T-cell (primary cell): ENCODE measurements at places on chromosomes 12 and 14. TPM values are rescaled to one million over a fixed set of nuclear protein-coding genes. Genes with fewer than 3 reads are reported as not detected.

Gene GARIN6
- not detected for total RNA-seq

Gene DEGS2
- 0.30 TPM for total RNA-seq

Gene KCNH5
- not detected for total RNA-seq

Gene PTCSC3
- not detected for total RNA-seq

DNA sequence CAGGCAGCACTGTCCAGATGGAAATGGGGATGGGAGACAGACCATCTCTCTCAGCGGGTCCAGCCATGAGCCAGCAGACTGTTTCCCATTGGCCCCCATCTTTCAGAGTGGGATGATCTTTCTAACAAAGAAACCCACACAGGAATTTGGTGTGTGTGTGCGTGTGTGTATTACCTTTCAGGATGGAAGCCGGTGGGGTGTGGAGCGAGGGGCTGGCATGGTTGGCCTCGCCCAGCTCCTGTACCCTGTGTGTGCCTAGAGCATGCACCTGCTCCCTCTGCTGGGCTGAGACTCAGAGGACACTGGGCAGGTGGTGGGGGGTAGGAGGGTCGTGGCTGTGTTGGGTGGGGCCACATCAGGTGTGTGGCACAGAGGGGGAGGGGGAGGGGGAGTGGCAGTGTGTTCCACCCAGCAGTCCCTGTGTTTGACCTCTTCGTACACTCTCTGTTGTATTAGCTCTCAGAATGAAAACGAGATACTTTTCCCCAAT is 33.0 kb upstream of the TSPAN9 start:
- H3K4me1 ChIP-seq = no peaks in the 10 kb centered on the region
- H3K27me3 ChIP-seq = no peaks in the 10 kb centered on the region
- no peak overlapping the region for H3K4me3 ChIP-seq
- no peak overlapping the region for H3K27ac ChIP-seq

DNA sequence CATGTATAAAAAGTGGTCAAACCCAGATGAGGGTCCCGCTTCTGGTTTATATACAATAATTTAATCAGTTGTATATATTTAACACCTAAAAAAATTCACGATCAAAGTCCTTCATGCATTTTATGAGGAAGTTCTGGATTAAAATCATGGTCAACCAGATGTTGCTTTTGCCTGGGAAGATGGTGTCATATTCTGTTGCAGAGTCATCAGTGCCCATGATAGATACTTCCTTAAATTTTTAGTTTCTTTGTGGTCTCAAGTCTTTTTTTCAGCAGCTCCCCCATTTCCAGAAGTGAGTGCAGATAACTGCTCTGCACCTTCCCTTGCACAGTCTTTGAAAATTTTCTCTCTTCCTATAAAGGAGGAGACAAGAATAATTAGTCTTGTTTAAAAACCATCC is 16.1 kb downstream of the ERP29 start:
- H3K36me3 ChIP-seq = peaks cover 46% of the 10 kb centered on the region
- H3K27ac ChIP-seq = no peak overlapping the region
- H3K27me3 ChIP-seq = no peaks in the 10 kb centered on the region
- H3K4me1 ChIP-seq = peaks cover 4% of the 10 kb centered on the region
- DNase-seq = no peak

GRCh38 chr12:89544681-89545184 is 18.9 kb upstream of the POC1B start:
- no peak overlapping the region for H3K4me3 ChIP-seq
- H3K27me3 ChIP-seq = no peaks in the 10 kb centered on the region
- H3K27ac ChIP-seq = no peak overlapping the region
- DNase-seq = no peak
- H3K36me3 ChIP-seq = no peaks in the 10 kb centered on the region
- peaks cover 2% of the 10 kb centered on the region for H3K4me1 ChIP-seq

DNA sequence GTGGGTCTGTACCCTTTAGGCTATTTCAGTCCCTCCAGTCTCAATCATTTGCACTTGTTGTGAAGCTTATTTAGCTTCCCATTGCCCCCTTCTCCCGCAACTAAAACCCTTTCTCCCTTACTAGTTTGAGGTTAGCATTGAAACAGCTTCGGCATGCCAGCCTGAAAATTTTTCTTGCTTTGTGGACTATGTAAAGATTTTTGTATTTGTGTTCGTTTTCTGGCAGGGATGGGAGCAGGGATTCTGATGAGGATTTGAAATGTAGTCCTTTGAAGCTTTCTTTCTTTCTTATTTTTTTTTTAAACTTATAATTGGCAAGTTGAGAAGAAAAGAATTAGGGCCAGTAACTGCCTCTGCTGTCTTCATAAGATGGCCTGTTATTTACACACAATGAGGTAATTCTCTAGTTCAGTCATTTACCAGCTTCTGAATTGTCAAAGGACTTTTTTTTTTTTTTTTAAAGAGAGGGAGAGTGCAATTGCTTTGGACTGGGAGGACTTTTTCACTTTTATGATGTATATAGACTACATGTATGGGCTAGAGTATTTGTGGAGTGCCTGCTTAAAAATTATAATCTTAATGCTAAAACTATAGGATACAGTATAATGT is 29.0 kb downstream of the PALS1 start:
- peaks cover 2% of the 10 kb centered on the region for H3K4me1 ChIP-seq
- no peak overlapping the region for H3K27ac ChIP-seq
- DNase-seq = no peak
- H3K27me3 ChIP-seq = no peaks in the 10 kb centered on the region

DNA sequence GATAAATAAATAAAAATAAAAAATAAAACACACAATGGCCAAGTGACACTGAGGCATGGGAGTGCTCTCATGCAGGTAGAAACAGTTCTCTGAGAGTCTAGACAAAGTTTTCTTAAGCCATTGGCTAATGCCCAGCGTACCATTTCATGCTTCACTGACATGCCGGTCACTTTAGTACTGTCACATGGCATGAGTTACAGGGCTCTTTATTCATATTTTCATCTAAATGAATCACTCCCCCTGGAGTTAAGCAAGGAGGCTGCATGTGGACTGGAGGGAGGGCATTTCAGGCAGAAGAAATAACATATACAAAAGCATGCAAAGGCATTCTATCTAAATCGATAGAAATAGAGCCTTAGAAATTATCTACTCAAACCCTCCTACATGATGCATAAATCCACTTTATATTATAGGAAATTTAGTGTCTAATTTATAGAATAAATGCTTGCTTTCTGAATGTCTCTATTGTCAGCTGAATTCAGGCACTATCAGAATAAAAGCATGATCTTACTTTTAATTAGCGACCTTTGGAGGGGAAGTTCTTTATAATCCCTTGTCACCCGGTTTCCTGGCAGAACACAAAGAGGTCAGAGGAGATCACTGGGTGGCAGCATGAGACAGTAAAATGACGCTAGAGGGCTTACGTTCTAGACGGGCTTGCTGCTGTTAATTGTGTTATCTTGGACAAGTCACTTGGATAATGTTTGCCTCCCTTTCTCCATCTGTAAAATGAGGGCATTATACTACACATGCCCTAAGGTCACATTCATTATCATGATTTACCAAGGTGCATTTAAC is 17.5 kb downstream of the DYRK4 start:
- no peaks in the 10 kb centered on the region for H3K4me1 ChIP-seq
- no peak overlapping the region for H3K4me3 ChIP-seq
- H3K27me3 ChIP-seq = no peaks in the 10 kb centered on the region
- no peak overlapping the region for H3K27ac ChIP-seq

DNA sequence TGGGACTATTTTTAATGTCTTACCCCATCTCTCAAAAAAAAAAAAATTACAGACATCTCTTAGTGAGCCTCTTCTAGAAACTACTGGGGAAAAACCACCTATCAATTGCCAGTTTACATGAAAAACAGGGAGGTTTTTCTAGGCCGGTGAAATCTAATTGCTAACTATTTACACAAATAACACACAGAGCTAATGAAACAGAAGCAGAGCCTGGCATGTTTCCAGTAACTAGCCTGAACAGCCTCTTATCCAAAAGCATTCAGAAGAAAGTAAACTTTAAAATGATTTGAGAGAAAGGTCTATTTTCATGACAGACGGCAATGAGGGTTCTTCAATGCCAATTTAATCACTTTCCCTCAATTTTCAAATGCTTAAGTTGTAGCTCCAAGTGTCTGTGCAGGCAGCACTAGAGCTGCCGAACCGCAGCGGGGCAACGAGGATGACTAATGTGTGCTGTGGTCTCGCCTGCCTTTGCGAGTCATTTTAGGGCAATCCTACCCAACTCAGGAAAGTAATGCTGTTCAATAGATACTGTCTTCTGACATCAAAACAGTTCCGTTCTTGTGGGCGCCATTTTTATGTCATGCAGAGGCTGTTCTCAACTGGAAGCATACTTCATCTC is 84.6 kb downstream of the SETD3 start:
- no peak overlapping the region for H3K27ac ChIP-seq
- peaks cover 2% of the 10 kb centered on the region for H3K4me1 ChIP-seq
- H3K4me3 ChIP-seq = no peak overlapping the region
- H3K36me3 ChIP-seq = peaks cover 15% of the 10 kb centered on the region
- peak; percentile 4 for DNase-seq

DNA sequence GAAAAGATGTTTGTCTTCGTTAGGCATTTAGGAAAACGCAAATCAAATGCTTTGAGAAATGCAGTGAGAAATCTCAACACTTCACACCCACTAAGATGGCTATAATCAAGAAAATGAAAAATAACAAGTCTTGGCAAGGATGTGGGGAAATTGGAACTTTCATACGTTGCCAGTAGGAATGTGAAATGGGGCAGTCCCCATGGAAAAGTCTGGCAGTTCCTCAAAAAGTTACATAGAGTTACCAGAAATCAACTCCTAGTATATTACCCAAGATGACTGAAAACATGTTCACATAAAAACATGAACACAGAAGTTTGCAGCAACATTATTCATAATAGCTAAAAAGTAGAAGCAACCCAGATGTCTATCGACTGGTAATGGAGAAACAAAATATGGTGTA is 41.5 kb upstream of the LRTM2 start:
- peaks cover 35% of the 10 kb centered on the region for H3K36me3 ChIP-seq
- H3K4me3 ChIP-seq = no peak overlapping the region
- DNase-seq = no peak

GRCh38 chr12:99486277-99486676 is 161.3 kb upstream of the GARIN6 start:
- H3K4me3 ChIP-seq = no peak overlapping the region
- no peaks in the 10 kb centered on the region for H3K36me3 ChIP-seq
- DNase-seq = no peak
- H3K27me3 ChIP-seq = no peaks in the 10 kb centered on the region

- no peak overlapping the region for H3K4me3 ChIP-seq
- no peaks in the 10 kb centered on the region for H3K4me1 ChIP-seq
- H3K27me3 ChIP-seq = no peaks in the 10 kb centered on the region
- no peaks in the 10 kb centered on the region for H3K36me3 ChIP-seq
Observed at GRCh38 chr12:30278401-30278800, 417.3 kb downstream of the IPO8 start.

DNA sequence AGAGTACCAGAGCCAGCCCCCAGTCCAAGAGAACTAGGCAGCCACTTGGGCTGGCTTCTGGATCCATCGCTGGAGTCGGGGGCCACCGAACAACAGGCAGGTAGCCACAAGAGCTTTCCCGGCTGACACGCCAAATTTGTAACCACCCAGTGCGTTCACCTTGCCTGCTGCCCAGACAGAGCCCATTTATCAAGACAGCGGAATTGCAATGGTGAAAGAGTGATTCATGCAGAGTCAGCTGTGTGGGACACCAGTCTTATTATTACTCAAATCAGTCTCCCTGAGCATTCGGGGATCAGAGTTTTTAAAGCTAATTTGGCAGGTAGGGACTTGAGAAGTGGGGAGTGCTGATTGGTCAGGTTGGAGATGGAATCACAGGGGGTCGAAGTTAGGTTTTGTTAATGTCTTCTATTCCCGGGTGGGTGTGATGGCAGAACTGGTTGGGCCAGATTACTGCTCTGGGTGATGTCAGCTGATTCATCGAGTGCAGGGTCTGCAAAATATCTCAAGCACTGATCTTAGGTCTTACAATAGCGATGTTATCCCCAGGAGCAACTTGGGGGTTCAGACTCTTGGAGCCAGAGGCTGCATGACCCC is 64.3 kb downstream of the PDE6H start:
- H3K27me3 ChIP-seq = peaks cover 10% of the 10 kb centered on the region
- no peak for DNase-seq
- H3K4me1 ChIP-seq = no peaks in the 10 kb centered on the region
- no peak overlapping the region for H3K27ac ChIP-seq
- H3K36me3 ChIP-seq = no peaks in the 10 kb centered on the region
- no peak overlapping the region for H3K4me3 ChIP-seq

DNA sequence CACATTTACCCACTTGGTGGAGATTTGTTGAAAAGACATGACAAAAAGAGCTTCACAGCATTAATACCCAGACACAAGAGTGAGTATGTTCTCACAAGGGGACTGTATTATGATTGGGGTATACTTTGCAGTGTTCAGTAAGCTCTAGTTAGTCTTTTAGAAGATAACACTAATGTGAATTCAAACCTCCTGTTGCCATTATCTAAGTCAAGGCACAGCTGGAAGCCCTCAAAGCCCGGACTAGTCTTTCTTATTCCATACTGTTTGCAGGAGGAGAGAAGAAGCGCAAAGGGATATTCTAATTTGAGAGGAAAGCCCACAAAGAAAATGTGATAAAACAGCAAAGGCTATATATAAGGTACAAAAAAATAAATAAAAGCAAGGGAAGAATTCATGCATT is 445.9 kb downstream of the SOX5 start:
- no peak overlapping the region for H3K4me3 ChIP-seq
- H3K4me1 ChIP-seq = no peaks in the 10 kb centered on the region

GRCh38 chr12:23927907-23928306 is 21.6 kb downstream of the SOX5 start:
- H3K4me1 ChIP-seq = no peaks in the 10 kb centered on the region
- H3K27me3 ChIP-seq = no peaks in the 10 kb centered on the region

DNA sequence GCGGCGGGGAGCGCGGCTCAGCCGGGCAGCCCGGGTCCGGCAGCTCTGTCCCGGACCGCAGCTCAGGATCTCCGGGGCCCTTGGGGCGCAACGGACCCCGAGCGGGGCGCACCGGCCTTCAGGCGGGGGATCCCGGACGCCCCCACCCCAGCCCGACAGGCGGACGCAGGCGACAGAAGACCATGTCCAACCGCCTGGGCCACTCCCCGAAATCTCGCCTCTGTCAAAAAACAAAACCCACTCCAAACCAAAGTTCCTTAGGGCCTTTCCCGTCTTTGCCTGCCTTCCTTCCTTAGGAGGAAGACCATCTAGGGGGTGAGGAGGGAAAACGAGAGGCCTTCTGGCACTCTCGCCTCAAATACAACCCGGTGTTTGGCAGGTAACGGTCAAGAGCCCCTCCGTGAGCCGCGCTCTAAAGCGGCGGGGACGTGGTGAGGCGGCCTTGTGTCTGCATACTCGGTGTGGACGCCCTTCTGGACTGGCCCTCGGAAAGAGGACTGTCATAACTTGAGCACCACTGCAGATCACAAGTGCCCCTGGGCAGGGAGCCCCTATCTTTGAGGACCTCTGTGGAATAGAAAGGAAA is 604 bp downstream of the HCFC2 start:
- peaks cover 13% of the 10 kb centered on the region for H3K4me1 ChIP-seq
- H3K27ac ChIP-seq = no peak overlapping the region
- DNase-seq = no peak
- peak overlapping the region; percentile 92 for H3K4me3 ChIP-seq
- no peaks in the 10 kb centered on the region for H3K27me3 ChIP-seq

- peak overlapping the region; percentile 63 for H3K4me3 ChIP-seq
- no peaks in the 10 kb centered on the region for H3K27me3 ChIP-seq
- peaks cover 42% of the 10 kb centered on the region for H3K4me1 ChIP-seq
Observed at GRCh38 chr14:102088012-102088792, 1.4 kb upstream of the HSP90AA1 start.

- H3K4me1 ChIP-seq = no peaks in the 10 kb centered on the region
- H3K4me3 ChIP-seq = no peak overlapping the region
- H3K27ac ChIP-seq = no peak overlapping the region
- peak; percentile 12 for DNase-seq
- no peaks in the 10 kb centered on the region for H3K27me3 ChIP-seq
- H3K36me3 ChIP-seq = no peaks in the 10 kb centered on the region
Observed at GRCh38 chr12:46983959-46984841, 95.2 kb upstream of the PCED1B start.
